ENCODE measurements at places on chromosomes 7 and 10. TPM values are rescaled to one million over a fixed set of nuclear protein-coding genes. Genes with fewer than 3 reads are reported as not detected.
A peak's percentile ranks its signal among the peaks of the same experiment; 100 is the strongest.

- no peak for DNase-seq
Measured at GRCh38 chr10:97721871-97722780, 8.6 kb downstream of the MARVELD1 start.

GRCh38 chr10:113381981-113382509 lies 170.8 kb upstream of the HABP2 start:
- no peak for DNase-seq

DNA sequence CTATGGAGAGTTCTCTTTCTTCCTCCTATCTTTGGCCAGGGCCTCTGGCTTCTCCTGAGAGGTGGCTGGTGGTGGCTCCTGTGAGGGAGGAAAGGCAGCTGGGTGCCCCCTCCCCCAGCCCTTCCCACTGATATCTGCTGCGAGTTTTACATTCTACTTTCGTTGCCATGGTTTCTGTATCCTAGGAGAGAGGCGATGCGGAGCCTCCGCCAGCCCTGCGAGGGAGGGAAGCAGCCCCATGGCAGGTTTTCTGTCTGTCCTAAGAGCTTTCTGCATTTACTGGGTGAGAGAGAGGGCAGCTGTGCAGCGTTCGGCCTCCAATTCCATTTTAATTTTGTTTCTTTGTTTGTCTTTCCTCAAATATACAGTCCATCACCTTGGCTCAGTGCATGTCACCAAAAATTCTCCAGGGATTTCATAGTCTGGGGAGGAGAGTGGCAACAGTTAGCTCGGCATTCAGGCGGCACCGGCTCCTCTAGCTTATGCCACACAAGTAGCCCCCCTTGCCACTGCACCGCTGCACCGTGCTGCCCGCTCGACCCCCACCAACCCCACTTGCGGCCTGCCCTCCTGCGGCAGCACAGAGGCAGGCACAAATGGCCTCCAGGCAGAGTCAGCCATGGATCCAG lies 20.4 kb downstream of the DNAJB12 start:
- no peak for DNase-seq

DNA sequence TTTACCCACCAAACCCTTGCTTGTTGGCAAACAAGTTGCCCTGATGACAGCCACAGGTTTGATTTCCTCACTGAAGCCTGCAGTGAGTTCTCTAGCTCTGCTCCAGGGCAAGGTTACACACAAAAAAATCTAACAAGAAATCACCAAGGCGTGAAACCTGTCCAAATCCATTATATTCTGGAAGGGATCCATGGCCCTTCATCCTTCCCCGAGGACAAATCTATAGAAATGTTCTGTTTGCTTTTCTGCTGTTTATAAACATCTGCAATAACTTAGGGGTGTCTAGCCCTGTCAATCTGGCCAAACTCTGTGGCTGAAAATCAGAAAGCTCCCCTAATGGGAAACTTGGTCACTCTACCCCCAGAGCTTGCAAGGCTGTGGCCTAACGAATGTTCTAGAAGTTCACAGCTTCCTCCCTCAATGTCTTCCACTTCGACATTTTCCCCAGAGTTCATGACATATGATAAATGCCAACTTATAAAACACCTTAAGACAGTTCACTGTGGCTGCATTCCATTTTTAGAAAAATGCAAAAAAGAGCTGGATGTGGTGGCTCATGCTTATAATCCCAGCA lies 164.5 kb downstream of the PRPF18 start:
- peak; percentile 60 for DNase-seq

- no peak for DNase-seq
Measured at GRCh38 chr10:73357166-73357565, 1.5 kb downstream of the CFAP70 start.

GRCh38 chr7:26186364-26187311 lies 13.9 kb downstream of the HNRNPA2B1 start:
- no peak for DNase-seq

- DNase-seq: no peak
Measured at GRCh38 chr7:72080341-72080766, 331.8 kb downstream of the CALN1 start.

DNA sequence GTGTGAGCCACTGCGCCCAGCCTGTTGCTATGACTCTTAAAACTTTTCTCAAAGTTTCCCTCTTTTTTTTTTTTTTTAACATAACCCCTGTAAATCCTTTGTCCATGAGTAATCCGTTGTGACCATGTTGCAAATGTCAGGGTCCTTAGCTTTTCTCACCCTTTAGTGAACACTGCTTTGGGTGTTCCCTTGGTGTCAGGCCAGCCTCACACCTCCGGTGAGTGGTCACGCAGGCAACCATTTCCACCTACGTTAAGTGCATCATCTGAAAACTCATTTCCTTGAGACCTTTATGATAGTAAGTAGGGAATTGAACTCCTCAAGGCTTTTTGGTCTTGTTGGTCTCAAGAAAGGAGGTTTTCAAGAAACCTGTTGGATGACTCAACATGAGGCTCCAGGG lies 41.3 kb upstream of the OPN4 start:
- DNase-seq: no peak

- no peak for DNase-seq
Measured at GRCh38 chr7:93592588-93593266, 18.2 kb upstream of the CALCR start.

- no peak for DNase-seq
Measured at GRCh38 chr10:49338604-49339003, 39.6 kb downstream of the C10orf71 start.

DNA sequence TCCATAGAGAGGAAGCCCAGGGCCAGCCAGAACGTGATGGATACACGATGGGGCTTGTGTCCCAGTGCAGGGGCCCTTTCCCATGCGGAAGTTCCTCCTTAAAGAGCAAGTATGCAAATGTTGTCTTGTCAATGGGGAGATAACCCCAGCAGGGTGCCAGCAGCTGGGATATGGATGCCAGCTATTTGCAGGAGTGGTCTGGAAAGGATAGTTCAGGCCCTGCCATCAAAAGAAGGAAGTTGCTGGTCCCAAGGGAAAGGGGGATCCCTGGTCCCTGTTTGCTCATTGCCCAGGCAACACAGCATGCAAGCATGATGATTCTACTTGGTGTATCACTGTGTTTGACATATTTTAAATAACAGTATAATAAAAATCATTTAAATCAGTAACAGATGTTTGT lies 73.1 kb upstream of the HECW1 start:
- DNase-seq: no peak

DNA sequence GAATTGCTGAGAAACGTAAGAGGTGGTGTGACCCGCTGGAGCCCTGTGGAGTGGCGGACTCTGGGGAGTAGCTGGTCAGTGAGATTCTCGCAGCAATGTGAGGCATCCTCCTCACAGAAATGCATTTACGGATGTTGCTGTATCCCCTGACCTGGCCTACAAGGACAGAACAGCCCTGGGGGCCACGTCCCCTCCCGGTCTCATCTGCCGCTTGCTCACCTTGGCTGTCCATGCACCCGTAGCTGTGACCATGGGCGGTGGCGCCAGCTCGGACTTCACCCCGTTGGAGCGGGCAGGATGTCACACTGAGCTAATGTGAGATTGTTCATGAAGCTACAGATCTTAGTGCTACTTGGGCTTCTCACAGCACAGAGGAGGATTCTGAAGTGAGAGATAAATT lies 193.8 kb downstream of the EBF3 start:
- no peak for DNase-seq

- no peak for DNase-seq
Measured at GRCh38 chr7:38512704-38513103, 118.5 kb downstream of the AMPH start.

DNA sequence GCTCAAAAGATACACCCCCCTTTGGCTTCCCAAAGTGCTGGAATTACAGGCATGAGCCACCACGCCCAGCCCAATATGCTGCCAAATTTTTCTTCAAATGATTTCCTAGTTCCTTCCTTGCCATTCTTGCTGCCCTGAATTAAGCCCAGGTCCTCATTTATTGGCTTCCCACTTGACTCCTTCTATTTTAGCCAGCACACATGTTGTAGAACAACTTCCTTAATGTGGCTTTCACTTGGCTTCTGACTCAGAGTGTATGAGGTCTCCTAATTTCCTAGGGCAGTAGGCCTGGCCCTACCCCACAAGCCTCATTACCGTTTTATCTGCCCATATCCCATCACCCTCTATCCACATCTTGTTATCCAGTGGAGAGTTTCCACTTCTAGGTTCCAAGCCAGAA lies 21.8 kb upstream of the HIPK2 start:
- no peak for DNase-seq

GRCh38 chr7:157628456-157628855 lies 291.7 kb downstream of the DNAJB6 start:
- DNase-seq: no peak

DNA sequence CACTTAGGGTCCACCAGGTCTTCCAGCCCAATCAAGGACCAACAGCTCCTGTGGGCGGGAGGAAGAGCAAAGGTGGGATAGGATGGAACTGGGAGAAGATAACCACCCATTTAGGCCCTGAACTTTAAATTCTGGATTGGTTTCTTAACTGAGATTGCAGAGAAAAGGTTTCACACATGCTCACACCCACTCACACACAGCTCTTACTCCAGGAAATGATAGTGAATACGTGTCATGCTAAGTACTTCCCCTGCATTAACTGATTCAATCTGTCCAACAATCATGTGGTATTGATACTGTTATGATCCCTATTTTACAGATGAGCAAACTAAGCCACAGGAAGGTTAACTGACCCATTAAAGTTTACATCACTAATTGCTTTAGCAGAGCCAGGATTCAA lies 4.6 kb upstream of the CYP3A4 start:
- no peak for DNase-seq

DNA sequence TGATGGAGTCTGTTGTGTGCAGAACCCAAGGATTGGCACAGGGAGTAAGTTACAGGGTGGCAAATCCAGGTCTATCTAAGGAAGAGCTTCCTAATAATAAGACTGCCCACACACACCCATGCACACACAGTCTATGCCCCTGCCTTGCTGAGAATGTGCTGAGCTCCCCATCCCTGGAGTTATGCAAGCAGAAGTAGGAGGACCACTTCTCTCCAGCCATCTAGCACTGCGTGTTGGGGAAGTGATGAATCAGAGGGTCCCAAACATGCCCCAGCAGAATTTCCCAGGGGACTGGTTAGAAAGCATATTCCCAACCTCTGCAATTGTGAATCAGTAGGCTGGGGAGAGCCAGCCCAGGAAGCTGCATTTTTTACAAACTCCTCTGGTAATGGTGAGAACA lies 117.2 kb downstream of the CDH23 start:
- no peak for DNase-seq

GRCh38 chr7:139680676-139681462 lies 96.9 kb downstream of the HIPK2 start:
- no peak for DNase-seq

GRCh38 chr10:79412516-79412915 lies 32.9 kb downstream of the ZCCHC24 start:
- DNase-seq: no peak

DNA sequence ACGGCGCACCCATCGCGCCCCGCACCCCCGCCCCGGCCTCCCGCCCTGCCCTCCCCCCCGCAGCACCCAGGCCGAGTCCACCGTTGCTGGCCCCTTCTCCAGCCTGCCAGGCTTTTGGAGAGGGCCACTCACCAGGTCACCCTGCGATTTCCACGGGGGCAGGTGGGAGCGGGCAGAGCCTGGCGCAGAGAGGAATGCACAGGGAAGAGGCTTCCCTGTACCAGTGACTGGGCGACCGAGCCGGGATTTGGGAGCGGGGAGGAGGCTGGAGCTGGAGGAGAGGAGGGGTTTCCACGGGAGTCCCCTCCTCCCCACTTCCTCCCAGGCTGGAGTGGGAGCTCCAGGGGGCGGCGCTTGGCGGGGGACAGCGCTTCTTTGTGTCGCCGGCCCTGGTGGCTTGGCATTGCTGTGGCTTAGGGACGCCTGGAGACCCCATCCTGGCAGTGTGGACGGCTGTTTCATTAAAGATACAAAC lies 19.3 kb downstream of the TCAF1 start:
- no peak for DNase-seq

DNA sequence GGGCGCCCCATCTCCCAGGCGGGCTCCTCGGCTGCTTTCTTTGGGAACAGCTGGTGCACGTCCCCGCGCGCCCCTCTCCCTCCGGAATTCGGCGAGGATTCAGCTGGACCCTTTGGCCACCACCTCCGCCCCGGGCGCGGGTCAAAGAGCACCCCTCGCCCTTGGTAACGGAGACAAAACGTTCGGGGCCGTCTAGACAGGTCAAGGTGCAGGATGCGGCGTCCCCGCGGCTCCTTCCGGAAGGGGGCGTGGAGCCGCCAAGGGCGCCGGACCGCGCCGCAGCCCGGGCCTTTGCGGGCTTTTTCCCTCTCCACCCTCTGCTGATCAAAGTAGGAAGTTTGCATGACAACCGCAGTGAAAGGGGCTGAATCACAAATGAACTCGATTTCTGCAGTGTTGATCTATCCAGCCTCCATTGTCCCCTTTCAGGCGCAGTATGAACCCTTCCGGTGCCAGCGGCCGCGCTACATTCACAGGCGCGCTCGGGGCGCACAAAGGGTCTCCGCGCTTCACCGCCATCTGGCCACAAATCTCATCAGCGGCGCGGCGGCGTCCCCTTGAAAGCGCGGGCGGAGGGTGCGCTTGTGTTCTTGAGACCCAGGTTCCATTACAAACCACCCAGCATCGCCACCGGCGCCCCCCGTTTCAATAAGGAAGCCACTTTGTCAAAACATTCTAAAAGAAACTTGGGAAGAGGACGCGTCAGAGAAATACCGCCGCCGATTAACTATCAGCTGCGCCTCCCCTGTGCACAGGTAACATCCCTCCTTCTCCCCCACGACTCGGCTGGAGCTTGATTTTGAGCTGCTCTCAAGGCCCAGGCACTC lies 36.4 kb downstream of the CNPY1 start:
- no peak for DNase-seq

DNA sequence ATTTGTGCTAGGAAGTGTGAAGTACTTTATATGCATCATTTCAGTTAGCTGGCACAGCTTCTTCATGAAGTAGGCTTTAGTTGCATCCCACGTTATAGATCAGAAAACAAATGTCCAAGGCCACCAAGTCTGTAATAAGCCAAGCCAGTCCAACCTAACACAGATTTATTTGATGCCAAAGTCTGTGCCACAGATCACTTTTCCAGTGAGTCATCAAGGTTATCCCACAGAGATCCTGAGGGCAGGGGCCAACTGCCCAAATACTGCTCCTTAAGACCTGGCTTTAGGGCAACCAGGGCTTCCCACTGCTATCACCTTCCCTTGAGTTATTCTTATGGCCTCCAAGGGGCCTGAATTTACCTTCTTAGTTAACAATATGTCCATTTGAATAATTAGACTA lies 1340.4 kb downstream of the XPNPEP1 start:
- no peak for DNase-seq

Gene PGAM2
- total RNA-seq: 0.24 TPM

Gene IKZF5
- 16.1 TPM for total RNA-seq

Gene SEC31B
- 12.4 TPM for total RNA-seq

Gene ADGRA1
- not detected for total RNA-seq

Gene ARMC10
- 21.3 TPM for total RNA-seq

Gene TYW1B
- 4.3 TPM for total RNA-seq
